ENCODE measurements at places on chromosomes 16 and 17.

- no peak for DNase-seq
Measured at GRCh38 chr16:78571434-78571833, 472.0 kb downstream of the WWOX start.

DNA sequence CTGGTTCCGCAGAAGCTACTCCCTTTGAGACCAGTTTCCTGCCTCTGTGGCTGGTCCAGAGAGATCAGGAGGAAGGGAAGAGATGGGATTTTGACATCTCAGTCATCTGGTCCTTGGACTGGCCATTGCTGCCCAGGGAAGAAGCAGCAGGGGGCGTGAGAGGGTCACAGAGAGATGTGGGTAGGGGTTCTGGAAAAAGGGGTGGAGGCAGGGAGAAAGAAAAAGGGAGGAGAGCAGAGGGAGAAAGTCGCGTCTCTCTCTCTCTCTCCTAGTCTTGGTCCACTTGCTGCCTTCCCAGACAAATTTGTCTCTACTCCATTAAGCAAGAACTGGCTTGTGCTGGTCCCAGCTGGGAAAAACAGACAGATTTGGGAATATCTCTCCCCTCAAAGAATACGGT is 4.4 kb downstream of the SHBG start:
- no peak for DNase-seq

DNA sequence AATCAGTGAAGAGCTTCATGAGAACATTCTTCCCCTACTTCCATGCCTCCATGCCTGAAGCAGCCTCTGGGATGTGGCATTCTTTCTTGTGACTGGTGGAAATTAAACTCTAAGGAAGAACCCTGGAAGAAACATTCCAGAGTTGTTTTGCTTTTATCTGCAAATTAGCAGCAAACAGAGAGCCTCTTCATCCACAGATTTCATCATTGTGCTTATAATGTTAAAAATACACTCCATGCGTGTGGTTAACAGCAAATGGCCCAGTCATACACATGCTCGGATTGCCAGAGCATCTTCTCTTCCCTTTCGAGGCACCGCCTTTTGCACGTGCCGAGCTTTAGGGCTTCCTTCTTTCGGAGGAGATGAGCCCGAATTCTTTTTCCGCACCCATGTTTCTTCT is 411.3 kb downstream of the SNX29 start:
- DNase-seq = no peak

- DNase-seq = no peak
Measured at GRCh38 chr17:19332371-19333131, 30.0 kb downstream of the B9D1 start.

- DNase-seq = no peak
Measured at GRCh38 chr17:27339198-27339835, 45.4 kb downstream of the WSB1 start.

DNA sequence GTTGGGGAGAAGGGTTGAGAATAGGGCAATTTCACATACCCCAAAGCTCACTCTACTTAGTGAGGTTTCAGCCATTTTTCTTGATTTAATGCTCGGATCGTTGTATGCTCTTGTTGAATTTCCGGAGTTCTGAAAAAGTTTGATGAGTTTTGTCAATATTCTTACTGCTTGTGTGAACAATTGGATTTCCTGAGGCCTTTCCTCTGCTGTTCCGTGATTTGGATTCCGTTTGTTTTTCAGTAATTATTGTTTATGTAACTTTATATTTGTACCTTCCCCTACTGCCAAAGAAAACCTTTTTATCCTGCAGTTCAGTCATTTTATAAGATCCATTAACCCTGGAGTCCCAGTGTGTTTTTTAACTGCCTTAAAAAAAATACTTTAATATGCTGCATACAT is 62.9 kb downstream of the PHKB start:
- no peak for DNase-seq

DNA sequence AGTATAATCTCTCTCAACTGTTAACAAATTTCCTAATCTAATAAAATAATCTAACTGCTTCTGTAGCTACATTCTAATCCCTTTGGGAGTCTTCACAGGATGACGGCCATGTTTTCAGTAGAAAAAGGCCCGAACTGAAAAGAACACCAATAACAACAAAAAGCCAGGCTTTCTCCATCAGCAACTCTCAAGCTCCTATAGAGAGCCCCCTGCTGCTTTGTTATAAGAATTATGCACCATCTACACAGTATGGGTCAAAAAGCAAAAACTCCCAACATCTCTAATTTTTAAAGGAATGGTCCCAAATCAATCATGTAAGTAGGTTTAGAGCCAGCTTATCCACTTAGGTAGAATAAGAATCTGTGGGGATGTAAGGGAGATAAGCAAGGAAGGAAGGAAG is 163.6 kb upstream of the C17orf78 start:
- DNase-seq = no peak

DNA sequence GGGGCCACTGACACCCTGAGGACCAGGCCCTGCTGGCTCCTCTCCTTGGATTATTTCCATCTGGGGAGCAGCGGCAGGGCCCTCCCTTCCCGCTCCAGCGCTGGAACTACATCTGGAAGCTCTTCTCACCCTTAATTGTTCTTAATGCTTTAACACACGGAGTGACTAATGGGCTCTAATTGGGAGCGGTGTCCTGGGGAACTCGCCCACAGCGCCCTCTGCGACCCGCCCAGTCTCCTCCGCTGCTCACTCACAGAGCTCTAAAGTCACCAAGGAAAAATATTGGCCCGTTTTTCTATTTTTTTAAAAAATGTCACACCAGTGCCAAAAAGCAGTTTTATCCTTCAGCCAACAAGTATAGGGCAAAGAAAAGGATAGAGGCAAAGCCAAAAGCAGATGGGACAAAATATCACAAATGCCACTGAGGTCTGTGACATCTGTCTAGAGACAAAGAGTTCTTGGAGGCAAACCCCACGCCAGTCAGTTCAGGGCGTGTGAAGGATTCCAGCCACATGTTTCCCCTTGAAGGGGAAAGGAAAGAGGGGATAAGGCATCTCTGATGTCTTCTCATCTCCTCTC is 134.7 kb downstream of the RBFOX3 start:
- DNase-seq = no peak

DNA sequence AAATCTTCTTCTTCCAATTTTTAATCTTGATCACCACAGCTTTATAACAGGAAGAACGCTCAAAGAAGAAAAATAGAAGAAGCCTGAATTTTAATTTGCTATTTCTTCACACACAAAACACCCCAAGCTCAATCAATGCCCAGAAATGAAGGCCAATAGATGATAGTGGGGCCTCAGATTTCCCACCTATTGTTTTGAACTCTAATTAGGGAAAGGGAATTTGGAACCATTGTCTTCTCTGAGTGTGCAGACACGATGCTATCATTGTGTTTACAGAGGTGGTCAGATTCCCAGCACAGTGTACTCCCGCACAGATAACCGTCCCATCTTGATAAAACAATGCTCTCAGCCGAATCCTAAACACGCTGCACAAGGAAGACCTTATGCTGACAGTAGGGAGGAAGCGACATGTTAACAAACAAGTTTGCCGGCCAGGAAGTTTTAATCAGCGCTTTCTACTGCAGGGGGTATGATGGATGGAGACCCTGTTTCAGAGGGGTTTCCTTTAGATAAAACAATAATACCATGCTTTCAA is 684.7 kb downstream of the MAF start:
- DNase-seq = no peak

DNA sequence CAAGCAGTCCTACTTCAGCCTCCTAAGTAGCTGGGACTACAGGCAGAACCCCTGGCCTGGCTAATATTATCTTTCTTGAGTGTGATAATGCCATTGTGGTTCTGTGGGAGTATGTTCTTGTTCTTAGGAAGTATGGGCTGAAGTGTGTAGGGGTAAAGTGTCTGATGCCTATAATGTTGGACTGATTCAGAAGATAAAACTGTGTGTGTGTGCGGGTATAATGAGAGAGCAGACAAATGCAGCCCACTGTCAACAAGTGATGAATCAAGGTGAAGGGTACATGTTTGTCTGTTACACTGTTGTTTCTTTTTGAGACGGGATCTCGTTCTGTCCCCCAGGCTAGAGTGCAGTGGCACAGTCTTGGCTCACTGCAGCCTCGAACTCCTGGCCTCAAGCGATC is 127.5 kb downstream of the CLEC16A start:
- no peak for DNase-seq

DNA sequence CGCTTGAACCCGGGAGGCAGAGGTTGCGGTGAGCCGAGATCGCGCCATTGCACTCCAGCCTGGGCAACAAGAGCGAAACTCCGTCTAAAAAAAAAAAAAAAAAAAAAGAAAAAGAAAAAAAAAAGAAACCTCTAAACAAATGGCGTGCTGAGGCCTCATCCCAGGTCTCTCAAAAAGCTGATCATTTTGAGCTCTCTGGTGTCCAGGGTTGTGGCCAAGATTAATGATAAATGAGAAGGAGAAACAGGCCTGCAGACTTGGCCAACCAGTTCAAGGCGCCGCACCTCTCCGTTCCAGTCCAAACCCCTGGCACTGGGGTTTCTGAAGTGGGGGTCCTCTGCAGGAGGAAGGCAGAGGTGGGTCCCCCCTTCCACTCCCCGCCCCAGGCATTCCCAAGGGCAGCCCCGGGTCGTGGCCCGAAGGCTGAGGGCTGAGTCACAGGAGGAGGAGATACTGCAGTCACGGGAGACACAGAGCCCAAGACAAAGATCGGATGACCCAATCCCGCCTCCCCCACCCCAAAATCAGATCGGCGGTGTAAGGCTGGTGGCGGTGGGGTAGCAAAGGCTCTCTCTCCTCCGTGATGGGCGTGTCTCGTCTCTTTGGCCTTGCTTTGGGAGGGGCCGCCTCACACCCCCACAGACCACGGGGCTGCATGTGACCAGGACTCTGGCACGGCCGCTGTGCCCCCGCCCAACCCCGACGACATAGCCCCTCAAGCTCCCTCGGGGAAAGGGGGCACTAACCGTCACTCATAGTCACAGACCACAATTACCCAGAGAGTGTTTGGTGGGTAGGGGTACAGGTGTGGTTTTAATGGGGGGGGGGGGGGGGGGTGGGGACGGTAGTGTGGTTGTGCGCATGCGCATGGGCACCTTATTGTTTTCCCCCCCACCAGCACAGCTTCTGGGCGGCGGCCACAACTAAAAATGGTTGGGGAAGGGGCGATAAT is 1.1 kb downstream of the VAT1 start:
- DNase-seq = no peak

DNA sequence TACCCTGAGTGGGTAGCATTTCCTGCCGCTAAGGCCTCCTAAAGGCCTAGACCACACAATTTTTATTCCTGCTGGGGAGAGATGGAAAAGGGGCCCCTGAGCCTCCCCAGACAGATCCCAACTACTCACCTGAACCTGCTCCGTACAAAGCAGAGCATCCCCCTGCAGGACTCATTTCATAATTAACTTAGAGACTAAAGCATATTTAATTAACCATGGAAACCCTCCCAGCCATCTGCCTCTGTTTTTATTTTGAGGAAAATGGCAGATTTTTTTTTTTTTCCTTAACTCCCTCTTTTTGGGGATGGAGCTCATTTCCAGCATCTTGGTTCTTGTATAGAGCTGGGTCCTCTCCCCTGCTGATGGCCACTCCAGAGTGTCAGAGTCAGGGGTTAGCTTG is 96.5 kb upstream of the CRHR1 start:
- DNase-seq = no peak

DNA sequence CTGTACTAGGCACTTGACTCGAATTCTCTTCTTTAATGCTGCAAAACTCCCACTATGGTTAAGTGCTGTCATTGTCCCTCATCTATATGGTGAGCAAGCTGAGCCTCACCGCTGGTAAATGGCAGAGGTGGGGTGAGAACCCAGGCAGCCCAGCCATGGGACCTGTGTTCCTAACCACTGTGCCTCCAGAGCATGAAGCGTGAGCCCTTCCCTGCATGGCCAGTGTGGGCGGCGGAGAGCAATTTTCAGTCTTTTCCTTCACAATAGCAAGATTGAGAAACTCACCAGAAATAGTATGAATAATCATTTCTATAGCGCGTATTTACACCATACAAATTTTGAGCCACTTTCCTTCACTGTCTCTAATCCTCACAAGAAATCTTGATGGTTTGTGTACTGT is 9.2 kb downstream of the BFAR start:
- DNase-seq = no peak

GRCh38 chr17:38602956-38603785 is 2.6 kb downstream of the SRCIN1 start:
- DNase-seq = no peak

DNA sequence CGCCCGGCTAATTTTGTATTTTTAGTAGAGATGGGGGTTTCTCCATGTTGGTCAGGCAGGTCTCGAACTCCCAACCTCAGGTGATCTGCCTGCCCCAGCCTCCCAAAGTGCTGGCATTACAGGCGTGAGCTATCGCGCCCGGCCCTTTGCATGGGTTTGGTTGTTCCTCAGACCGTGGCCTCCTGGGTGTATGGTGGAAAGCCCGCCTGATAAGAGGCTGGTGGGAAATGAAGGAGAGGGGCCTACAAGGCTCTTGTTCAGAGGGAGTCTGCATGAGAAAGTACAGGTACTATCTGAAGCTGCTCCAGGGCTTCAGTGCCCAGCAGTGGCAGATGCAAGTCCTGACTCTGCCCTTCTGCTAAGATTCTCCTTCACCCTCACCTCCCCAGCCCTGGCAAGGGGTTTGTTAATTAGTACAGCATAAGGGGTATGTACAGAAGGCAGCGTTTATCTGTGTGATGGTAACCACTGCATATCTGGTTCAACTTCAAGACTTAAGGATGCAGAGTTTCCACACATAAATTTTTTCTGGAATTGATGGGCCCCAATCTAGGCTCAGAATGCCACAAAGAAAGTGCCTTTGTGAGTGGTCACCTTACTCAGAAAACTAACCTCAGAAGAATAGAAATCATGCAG is 24.2 kb downstream of the GRB7 start:
- no peak for DNase-seq

- DNase-seq = peak; percentile 42
Measured at GRCh38 chr17:18332909-18333489, 17.9 kb downstream of the SMCR8 start.

DNA sequence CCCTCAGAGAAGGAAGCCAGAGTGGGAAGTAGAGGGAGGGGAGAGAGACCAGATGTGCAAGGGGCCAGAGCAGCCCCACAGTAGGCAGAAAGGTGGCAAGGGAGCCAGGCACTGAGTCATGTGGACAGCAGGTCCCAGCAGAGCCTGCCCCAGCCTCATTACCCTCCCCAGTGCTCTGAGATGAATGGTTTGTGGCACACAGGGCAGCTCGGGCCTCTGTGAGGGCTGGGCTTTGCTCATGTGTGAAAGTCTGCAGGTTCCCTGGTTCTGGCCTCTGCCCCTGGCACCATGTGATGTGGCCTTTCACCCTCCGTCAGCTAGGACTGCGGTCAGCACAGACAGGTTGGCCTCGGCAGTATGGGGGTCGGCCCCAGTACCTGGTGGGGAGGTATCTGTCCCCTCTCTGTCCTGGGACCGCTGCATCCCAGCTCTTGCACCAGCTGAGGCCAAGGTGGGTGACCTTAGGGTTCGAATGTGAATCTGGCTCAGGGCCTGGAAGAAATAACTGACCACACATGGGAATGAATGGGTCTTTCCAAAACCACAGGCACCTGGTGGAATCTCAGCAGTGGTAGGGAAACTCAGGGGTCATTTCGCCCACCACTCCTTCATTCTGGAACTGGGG is 8.9 kb downstream of the LRRC75A start:
- no peak for DNase-seq

Data from Jurkat, Clone E6-1 (cell line).